ENCODE measurements at places on chromosomes 16 and 17. TPM values are rescaled to one million over a fixed set of nuclear protein-coding genes. Genes with fewer than 3 reads are reported as not detected.

SECTM1 gene
- total RNA-seq: 0.45 TPM

DNA sequence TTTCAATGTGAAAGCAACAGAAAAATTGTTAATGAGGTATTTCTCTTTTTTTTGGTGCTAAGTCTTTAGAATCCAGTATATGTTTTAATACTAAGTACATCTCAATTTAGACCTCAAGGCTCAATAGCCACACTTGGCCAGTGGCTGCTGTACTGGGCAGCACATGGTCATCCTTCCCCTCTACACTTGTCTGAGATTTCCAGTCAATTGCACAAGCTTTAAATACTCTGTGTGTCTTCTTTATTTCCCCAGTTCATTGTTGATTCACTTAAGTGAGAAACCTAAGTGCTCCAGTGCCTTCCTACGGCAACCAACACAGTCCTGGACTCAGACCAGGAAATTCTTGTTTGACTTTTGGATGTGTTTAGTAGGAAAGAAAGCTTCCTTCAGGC, 62.2 kb downstream of the TNRC6C start:
- H3K36me3 ChIP-seq: peaks cover 7% of the 10 kb centered on the region
- H3K27me3 ChIP-seq: no peaks in the 10 kb centered on the region
- H3K4me1 ChIP-seq: peaks cover 31% of the 10 kb centered on the region

DNA sequence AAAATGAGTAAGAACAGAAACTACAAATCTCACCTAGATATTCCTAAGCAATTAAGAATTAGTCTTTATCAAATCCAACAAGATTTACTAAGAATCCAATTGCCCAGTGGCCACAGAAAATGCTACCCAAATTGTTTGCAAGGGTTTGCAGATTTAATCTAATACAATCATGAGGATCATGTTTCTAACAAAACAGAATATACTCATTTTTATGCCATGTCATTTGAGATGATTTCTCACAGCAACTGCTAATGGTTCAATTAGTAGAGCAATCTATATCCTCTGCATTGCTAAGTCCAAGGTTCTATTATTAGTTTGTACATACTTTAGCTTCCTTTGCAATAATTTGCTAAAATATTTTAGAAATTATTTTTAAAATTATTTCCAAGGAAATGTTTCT, 41.2 kb downstream of the HELZ start:
- no peaks in the 10 kb centered on the region for H3K27me3 ChIP-seq
- no peak overlapping the region for H3K27ac ChIP-seq
- DNase-seq: no peak

DNA sequence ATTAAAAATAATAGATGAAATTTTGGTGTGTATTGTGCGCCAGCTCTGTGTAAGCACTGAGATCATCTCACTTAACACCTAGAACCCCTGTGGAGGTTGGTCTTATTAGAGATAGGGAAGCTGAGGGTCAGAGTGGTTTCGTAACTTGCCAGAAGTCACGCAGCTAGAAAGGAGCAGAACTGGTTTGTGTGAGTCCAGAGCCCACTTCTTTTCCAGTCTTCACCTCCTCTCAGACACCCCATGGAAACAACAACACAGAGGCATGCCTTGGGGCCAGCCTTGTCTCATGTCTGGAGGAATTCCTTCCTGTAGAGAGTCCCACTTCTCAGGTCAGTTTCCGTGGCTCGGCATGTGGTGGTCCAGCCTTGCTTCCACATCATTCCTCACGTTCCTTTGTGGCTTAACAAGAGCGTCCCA, 16.5 kb downstream of the YPEL2 start:
- H3K4me1 ChIP-seq: peaks cover 50% of the 10 kb centered on the region
- no peak overlapping the region for H3K27ac ChIP-seq
- H3K4me3 ChIP-seq: no peak overlapping the region
- H3K27me3 ChIP-seq: no peaks in the 10 kb centered on the region
- H3K36me3 ChIP-seq: no peaks in the 10 kb centered on the region
- DNase-seq: no peak

DNA sequence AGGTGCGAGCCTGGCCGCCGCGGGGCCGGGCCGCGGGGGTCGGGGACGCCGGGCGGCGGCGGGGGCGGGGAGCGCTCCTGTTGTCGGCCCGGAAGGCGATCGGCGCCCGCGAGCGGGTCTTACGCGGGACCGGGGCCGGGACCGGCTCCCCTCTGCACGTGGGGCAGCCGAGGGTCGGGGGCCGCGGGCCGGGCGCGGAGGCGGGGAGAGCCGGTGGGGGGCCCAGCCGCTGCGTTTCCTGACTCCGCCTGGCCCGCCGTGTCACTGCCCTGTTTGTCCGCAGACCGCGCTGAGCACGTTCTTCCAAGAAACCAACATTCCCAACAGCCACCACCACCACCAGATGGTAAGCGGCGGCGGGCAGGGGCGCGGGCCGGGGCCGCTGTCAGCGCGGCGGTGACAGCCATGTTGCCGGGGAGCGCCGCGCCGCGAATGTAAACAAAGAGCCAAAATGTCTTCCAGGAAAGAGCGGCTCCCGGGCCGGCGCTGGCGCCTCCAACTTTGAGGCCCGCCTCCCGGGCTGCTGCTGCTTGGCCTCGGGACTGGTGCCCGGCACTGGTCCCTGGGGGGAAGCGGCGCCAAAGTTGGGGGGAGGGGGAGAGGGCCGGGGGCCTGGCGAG, 586 bp downstream of the UBALD2 start:
- DNase-seq: peak; percentile 70
- no peaks in the 10 kb centered on the region for H3K27me3 ChIP-seq
- H3K4me3 ChIP-seq: peak overlapping the region; percentile 96
- H3K27ac ChIP-seq: peak overlapping the region; percentile 99
- peaks cover 45% of the 10 kb centered on the region for H3K4me1 ChIP-seq
- H3K36me3 ChIP-seq: peaks cover 44% of the 10 kb centered on the region

- no peaks in the 10 kb centered on the region for H3K36me3 ChIP-seq
- H3K27ac ChIP-seq: no peak overlapping the region
- peaks cover 18% of the 10 kb centered on the region for H3K27me3 ChIP-seq
Observed at GRCh38 chr17:28282596-28282995, 36.4 kb upstream of the TMEM97 start.

- peaks cover 2% of the 10 kb centered on the region for H3K36me3 ChIP-seq
- no peak overlapping the region for H3K27ac ChIP-seq
- no peak for DNase-seq
- H3K27me3 ChIP-seq: no peaks in the 10 kb centered on the region
Observed at GRCh38 chr16:57517397-57518367, 18.7 kb downstream of the CCDC102A start.

DNA sequence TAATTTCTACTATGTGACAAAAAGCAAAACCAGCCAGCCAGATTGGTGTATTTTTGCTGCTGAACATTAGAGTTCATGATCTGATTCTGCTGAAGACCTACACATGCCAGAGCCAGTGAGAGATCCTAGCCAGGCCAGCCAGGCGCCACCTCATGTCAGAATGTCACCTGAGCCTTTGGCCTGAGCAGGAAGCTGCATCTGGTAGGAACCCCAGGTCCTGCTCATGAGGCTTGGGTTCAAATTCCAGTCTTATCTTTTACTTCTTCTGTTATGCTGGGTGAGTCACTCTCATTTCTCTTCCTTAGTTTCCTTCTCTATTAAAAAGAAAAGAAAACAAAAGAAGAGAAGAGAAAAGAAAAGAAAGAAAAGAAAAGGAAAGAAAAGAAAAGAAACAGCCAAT, 585.1 kb upstream of the CDH5 start:
- no peak overlapping the region for H3K4me3 ChIP-seq
- no peaks in the 10 kb centered on the region for H3K27me3 ChIP-seq
- DNase-seq: no peak
- no peaks in the 10 kb centered on the region for H3K36me3 ChIP-seq

- H3K27me3 ChIP-seq: no peaks in the 10 kb centered on the region
- no peaks in the 10 kb centered on the region for H3K4me1 ChIP-seq
- DNase-seq: no peak
- peaks cover 9% of the 10 kb centered on the region for H3K36me3 ChIP-seq
- H3K27ac ChIP-seq: no peak overlapping the region
- no peak overlapping the region for H3K4me3 ChIP-seq
Observed at GRCh38 chr17:9212376-9213302, 191.3 kb downstream of the NTN1 start.

- DNase-seq: no peak
- H3K27me3 ChIP-seq: no peaks in the 10 kb centered on the region
- peak overlapping the region; percentile 99 for H3K4me3 ChIP-seq
- peaks cover 16% of the 10 kb centered on the region for H3K4me1 ChIP-seq
- peaks cover 26% of the 10 kb centered on the region for H3K36me3 ChIP-seq
Observed at GRCh38 chr16:1532081-1532760, 1.2 kb upstream of the TMEM204 start.

HSD17B1 gene
- 0.49 TPM for total RNA-seq

CD300LB gene
- not detected for total RNA-seq

CTRB1 gene
- not detected for total RNA-seq

- H3K27ac ChIP-seq: peak overlapping the region; percentile 20
- peak; percentile 36 for DNase-seq
- no peak overlapping the region for H3K4me3 ChIP-seq
- no peaks in the 10 kb centered on the region for H3K27me3 ChIP-seq
- no peaks in the 10 kb centered on the region for H3K36me3 ChIP-seq
Observed at GRCh38 chr16:57476546-57477410, 9.5 kb downstream of the DOK4 start.

ZNF768 gene
- 9.2 TPM for total RNA-seq

DNA sequence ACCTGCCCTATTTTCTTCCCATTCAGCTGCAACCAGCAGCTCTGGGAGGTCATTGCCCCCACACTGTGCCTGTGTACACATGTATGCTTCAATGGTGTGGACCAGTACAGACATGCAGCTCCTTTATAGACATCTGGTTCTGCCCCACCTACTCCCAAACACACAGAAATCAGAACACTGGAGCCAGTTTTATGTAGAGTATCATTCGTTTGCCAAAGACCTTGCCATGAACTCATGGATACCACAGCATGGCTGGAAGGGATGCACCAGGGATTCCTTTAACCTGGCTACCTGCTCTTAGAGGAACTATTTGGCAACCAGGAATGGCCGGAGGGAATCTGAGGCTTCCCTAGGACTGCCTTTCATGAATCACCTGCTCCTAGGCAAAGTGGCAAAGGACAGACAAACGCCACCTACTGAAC, 60.4 kb downstream of the ZFHX3 start:
- no peaks in the 10 kb centered on the region for H3K27me3 ChIP-seq
- no peak for DNase-seq
- no peaks in the 10 kb centered on the region for H3K4me1 ChIP-seq
- no peaks in the 10 kb centered on the region for H3K36me3 ChIP-seq
- no peak overlapping the region for H3K4me3 ChIP-seq
- no peak overlapping the region for H3K27ac ChIP-seq

- H3K27me3 ChIP-seq: no peaks in the 10 kb centered on the region
- H3K36me3 ChIP-seq: peaks cover 37% of the 10 kb centered on the region
- peak overlapping the region; percentile 91 for H3K4me3 ChIP-seq
- peak overlapping the region; percentile 99 for H3K27ac ChIP-seq
Observed at GRCh38 chr17:35373984-35374765, 754 bp upstream of the SLFN11 start.

MEIOC gene
- total RNA-seq: 0.25 TPM

DNA sequence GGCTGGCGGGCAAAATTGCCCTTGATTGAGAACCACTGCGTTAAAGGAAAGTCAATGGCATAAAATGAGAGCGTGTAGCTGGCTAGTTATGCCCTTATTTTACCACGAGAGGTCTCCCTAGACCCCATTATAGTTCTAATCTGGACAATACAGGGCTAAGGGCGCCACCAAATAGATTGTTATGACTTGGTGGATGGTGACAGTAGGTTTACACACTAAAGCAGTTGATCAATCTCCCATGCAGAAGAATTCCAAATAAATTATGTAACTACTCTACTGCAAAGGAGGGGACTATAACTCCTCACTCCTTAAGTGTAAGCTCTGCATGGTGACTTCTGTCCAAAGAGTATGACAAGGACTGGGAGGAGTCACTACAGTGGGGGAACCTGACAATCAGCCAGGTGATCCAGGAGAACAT, 20.4 kb upstream of the YPEL2 start:
- no peaks in the 10 kb centered on the region for H3K27me3 ChIP-seq
- no peaks in the 10 kb centered on the region for H3K4me1 ChIP-seq
- H3K36me3 ChIP-seq: no peaks in the 10 kb centered on the region
- no peak overlapping the region for H3K4me3 ChIP-seq
- peak; percentile 51 for DNase-seq

Measured in activated CD8-positive, alpha-beta T cell treated with anti-CD3 and anti-CD28 coated beads for 36 hours (primary cell).